ENCODE measurements at places on chromosomes 1 and 21. TPM values are rescaled to one million over a fixed set of nuclear protein-coding genes. Genes with fewer than 3 reads are reported as not detected.

- no peak for DNase-seq
Observed at GRCh38 chr21:23009360-23009759, 2011.2 kb downstream of the NCAM2 start.

DNA sequence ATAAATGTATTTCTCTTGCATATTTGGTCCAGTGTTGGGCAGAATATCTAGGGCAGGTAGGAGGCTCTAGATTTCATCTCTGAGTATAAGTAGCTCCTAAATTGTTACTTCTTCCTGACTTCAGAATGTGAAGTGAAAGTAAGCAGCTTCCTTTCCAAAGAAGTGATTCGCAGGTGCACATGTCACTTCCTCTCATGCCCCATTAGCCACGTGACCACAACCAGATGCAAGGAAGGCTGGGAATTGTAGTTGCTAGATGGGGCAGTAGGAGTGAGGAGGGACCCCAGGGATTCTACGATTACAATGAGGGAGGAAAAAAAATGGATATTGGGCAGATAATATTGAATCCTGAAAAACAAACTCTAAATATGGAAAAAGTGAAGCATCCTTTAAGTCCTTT is 113.2 kb upstream of the CYYR1 start:
- DNase-seq: no peak

Gene BRDT
- total RNA-seq: not detected

DNA sequence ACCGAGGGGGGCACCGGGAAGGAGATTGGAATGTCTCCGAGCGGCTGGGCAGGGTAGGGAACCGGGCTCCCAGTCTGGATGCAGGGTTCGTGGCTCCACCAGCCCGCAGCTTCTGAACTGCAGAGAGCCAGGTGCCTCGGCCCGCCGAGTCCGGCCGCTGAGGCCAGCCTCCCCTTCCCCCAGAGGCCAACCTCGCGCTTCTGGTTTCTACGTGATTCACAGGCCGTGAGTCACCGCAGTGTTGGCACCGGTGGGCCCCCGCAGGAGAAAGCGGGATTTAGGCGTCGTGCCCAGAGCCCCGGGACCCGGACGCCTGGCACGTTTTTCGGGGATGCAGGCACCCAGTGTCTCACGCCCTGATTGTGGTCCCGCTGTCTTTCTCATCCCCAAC is 458 bp downstream of the CRABP2 start:
- no peak for DNase-seq

- DNase-seq: no peak
Observed at GRCh38 chr21:31337086-31337485, 7.0 kb downstream of the TIAM1 start.

- no peak for DNase-seq
Observed at GRCh38 chr1:209267968-209268367, 315.5 kb upstream of the CAMK1G start.

- no peak for DNase-seq
Observed at GRCh38 chr1:247840818-247841217, 878 bp downstream of the OR11L1 start.

DNA sequence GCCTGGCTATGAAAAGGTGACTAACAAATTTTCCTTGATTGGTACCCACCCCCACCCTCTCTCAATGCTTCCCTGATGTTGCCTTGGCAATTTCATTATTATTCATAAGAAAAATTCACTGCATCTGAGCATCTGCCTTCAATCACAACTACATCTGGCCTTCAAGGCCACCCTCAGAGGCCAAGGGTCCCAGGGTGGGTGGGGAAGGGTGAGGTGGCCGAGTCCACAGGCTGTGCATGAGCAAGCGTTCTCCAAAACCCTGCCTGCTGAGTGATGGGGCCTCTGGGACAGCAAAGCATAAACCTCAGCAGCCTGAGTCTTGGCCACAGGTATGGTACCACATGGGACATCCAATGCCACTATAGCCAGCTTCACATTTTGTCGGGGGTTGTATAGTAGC is 198.7 kb downstream of the SLC35F3 start:
- DNase-seq: no peak

- no peak for DNase-seq
Observed at GRCh38 chr1:240906477-240906876, 294.5 kb upstream of the GREM2 start.

Gene VANGL1
- 10.6 TPM for total RNA-seq

GRCh38 chr1:45522324-45523104 is 830 bp upstream of the PRDX1 start:
- DNase-seq: no peak

GRCh38 chr1:156821801-156822200 is 5.2 kb upstream of the SH2D2A start:
- no peak for DNase-seq

Gene GCSAML
- not detected for total RNA-seq

Gene CLCA4
- total RNA-seq: 0.05 TPM

- no peak for DNase-seq
Observed at GRCh38 chr1:40404670-40405462, 31.3 kb downstream of the SMAP2 start.

- DNase-seq: no peak
Observed at GRCh38 chr1:184010788-184011187, 26.7 kb downstream of the COLGALT2 start.

- DNase-seq: no peak
Observed at GRCh38 chr1:51719146-51719545, 102.3 kb downstream of the OSBPL9 start.

Gene CRP
- 0.54 TPM for total RNA-seq

- peak; percentile 28 for DNase-seq
Observed at GRCh38 chr1:115642168-115643072, 650 bp downstream of the VANGL1 start.

DNA sequence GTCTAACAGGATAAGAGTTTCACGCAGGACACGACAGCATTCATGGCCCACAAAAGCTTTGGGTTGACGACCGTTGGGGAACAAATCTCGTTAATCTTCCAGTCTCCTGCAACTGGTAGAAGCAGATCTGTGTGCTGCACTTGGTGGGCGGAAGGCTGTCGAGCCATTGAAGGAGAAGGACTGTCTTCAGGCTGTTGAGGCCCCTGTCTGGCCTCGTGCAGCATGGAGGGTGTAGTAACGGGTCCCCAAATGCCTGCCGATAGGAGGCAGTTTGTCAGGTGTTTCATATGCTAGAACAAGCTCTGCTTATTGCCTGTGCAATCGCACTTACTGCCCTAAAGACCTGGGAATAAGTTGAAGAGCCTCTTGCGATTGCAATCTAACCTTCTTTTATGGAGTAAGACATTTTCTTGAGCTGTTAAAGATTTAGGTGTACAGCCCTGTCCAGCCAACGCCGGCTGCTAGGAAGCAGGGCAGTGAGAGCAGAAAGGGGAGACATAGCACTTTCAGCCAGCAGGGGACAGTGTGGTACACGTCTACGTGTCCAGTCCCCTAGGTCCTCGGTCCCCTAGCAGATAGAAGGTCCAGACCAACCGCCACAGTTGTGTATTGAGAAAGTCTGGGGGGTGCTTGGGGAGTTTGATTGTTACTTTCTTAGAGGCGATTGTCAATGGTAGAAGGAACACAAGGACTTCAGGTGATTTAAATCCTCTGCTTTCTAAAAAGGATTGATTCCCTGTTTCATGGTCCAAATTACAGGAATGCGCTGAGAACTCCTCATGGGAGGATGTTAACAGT is 102.3 kb upstream of the TMPRSS2 start:
- no peak for DNase-seq

Gene FCRL4
- 0.38 TPM for total RNA-seq

Gene RASAL2
- total RNA-seq: 0.61 TPM

DNA sequence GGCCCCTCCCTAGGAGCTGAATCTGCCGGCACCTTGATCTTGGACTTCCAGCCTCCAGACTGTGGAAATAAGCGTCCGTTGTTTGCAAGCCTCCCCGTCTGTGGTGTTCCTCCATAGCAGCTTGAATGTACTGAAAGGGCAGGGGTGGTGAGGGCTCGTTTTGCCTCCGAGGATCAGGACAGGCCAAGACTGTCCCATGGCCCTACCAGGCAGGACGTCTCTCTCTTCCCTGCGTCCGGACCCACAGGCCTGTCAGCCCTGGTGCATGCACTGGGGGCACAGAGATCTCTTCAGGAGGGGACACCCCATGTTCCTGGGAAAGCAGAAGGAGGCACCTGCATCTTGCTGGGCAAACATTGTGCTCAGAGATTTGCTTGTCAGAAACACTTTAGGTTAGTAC is 156.3 kb upstream of the C1orf174 start:
- DNase-seq: no peak

DNA sequence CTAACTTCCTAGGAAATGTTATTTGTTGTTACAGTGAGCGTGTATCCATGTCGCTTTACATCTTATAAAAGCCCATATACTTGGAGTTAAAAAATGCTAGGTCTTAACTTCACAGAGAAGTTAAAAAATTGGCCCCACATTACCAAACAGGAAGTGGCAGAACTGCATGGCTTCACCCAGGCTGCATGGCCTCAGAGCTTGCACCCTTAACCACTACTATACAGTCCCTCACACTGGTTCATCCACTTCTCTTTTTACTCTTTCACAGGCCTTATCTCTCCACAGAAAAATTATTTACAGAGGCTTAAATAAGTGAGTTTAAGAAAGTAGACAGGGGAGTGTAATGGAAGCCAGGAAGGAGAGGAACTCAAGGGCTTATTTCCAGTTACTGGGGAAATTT is 402.5 kb downstream of the HHAT start:
- no peak for DNase-seq

Gene KCNN3
- 17.3 TPM for total RNA-seq

- DNase-seq: no peak
Observed at GRCh38 chr1:60731321-60731720, 351.0 kb upstream of the NFIA start.

GRCh38 chr1:14970115-14970798 is 183.3 kb upstream of the TMEM51 start:
- DNase-seq: no peak

Gene C1QTNF12
- 0.96 TPM for total RNA-seq
